HTR-8/SVneo (cell line): ENCODE measurements at places on chromosomes 12 and 14.

DNA sequence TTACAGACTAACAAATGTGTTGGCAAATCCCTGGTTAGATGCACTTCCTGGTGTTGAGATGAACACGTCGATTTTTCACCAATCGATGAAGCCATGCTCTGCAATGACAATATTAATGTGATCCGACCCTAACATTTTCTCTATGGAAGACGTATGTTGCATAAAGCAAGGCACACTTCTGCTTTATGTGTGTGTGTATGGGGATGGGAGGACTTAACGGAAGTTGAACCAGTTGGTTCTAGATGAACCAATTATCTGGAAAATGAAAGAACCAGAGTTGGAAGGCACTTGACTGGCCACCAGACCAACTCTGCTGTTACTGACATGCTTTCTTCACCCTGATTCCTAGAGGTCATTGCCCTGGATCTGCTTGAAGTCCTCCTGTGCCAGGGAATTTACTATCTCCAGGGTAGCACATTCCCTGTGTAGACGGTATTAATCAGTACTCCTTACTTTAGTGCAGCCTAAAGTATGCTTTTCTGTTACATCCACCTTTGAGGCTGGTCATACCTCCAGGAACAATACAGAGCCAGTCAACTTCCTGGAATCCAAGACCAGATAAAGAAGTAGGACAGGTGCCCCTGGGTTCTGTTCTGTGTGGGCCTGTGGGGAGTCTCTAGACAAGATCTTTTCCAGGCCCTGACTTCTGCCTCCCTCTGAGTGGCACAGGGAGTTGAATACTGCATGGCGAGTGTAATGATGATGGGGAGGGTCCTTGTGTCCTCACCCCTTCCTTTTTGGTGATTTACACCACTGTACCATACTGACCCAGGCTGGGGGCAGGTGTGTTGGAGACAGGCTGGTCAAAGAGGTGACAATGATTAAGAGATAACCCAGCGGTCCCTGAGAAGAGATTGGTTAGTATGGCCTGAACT, 4.1 kb downstream of the SDR39U1 start:
- no peak for DNase-seq

- DNase-seq: no peak
These were observed 21.9 kb downstream of the CLEC9A start for GRCh38 chr12:10052193-10052913.

- no peak for DNase-seq
These were observed 24.8 kb upstream of the MTHFD1 start for GRCh38 chr14:64363265-64363846.

- no peak for DNase-seq
These were observed 9.0 kb downstream of the HPD start for GRCh38 chr12:121849665-121850064.

- peak; percentile 99 for DNase-seq
These were observed 29.5 kb downstream of the RAB35 start for GRCh38 chr12:120086801-120087621.

GRCh38 chr12:72982356-72982755, 710.2 kb downstream of the TRHDE start:
- DNase-seq: no peak

- no peak for DNase-seq
These were observed 342.1 kb upstream of the RGS6 start for GRCh38 chr14:71590131-71590530.
